NCI-H774 (cell line): ENCODE measurements at places on chromosomes 13 and 19.

DNA sequence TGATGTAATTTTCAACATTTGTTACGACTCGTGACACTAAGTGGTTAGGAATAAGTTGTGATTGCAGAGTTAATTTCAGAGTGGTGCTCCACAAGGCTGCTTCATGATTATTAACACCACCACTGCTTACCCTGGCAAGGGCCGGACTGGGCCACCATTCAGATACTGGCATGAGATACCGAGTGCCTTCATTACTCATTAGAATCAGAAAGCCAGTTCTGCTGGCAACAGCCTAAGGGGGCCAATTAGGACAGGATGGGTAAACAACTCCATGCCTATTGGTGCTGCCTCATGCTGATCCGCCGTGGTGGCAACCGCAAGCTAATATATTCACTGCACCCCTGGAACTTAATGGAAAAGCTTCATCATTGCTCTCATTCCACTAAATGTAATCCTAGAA, 575.1 kb downstream of the EFNB2 start:
- no peak for DNase-seq

DNA sequence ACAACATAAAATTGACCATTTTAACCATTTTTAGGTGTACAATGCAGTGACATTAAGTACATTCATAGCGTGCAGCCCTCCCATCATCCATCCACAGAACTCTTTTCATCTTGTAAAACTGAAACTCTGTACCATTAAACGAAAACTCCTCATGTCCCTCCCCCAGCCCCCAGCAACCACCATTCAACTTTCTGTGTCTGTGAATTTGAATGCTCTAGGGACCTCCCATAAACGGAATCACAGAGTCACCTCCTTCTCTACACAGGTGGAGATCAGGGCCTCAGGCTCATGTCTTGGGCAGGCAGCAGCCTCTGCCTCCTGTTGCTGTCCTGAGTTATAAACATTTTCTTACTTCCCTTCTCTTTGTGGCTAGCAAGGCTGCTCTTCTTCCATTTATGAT, 7.3 kb upstream of the CCNE1 start:
- no peak for DNase-seq

DNA sequence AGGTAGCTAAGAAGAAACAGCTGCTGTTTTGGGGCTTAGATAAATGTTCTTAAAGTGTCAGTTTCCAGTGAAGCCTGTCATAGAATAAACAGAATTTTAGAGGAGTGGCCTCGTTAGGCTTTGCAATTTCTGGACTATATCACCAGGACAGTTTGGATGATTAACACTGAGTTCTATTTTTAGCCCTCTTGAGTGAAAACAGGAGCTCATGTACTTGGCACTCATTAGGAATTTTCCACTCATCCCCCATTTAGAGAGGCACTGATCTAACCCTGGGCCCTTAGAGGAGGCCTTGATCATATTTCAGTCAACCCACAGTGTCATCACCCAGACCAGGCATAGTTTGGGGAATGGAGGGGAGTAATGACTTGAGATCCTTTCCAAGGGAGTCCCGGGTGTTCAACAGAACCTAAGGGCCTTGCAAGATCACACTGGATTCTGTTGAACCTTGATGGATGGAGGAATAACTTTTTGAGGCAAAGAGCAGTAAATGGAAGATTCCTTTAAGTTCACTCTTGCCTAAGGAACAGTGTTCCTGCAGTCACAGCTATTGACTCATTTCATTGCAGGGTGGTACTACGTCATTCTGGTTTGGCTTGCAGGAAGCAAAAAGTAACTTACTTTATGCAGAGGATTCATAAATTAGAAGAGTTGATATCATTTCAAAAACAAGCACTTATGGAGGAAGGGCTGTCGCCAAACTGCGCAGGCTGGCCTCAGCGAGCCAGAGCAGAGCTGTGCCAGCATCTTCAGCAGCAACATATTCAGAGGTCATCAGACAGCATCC, 160.2 kb downstream of the SLC7A1 start:
- DNase-seq, result no peak

DNA sequence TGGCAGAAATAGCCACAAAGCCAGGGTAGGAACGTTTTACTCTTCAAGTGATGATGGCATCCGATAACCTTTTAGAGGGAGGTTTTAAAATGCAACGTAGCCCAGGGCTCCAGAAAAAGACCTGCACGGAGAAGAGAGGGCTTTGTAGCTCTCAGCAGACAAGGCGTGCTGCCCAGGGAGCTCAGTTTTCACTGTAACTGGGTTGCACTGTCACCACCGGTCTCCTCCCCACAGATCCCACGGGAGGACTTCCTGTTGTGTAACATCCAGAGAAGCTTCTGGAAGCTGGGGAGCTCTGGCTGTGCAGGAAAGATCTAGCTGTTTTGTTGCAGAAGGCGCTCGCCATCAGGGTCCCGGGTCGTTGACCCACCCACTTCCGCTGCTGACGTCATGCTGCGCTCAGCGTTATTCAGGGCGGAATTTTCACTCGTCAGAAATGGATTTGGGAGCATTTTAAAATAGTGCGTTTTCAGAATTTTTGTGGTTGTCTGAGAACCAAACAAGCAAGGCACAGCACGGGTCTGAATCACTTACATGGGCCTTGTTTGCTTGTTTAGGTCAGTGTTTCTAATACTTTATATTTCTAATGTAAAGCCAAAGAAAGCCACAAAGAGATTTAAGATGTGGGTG, 50.8 kb downstream of the ATP11A start:
- DNase-seq, result no peak

DNA sequence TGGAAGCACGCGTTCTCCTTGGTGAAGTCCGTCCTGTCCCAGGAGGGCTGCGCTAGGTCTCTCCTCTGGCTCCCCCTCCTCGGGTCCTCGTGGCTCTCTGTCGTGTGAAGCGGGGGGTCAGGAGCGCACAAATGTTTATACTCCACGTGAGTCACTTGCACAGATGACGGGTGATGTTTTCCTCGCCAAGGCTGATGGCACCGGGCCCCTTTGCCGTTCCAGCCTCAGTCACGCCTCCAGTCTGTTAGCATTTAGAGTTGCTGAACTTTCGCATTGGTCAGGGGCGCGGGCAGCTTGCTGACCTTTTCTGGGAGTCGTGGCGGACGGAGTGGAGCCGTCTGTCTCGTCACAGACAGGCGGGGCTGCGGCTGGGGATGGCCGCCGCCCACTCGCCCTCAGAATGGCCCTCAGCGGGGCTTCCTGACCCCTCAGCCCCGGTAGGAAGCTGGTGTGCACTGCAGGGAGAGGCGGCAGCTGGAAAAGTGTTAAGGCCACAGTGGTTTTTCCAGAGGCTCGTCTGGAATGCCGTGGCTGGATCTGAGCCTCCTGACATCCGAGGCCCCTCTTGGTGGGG, 13.7 kb downstream of the KLHL26 start:
- DNase-seq, result no peak

DNA sequence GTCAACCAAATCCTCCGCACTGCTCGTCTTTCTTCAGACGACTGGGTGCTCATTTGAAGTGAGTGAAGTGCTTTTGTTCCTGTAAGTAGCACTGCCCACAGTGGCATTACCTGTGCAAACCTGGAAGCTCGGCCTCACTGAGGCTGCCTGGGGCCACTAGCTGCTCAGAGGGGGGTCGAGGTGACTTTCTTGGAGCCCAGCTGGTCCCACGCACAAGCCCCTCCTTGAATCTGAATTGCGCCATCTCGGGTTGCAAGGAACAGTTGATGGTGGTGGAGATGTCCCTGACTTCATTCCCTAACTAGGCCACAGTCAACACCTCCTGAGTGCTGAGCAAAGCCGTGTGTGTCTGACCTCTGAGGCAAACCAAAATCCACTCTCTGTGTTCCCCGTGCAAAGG, 79.3 kb upstream of the GPR183 start:
- DNase-seq, result no peak

DNA sequence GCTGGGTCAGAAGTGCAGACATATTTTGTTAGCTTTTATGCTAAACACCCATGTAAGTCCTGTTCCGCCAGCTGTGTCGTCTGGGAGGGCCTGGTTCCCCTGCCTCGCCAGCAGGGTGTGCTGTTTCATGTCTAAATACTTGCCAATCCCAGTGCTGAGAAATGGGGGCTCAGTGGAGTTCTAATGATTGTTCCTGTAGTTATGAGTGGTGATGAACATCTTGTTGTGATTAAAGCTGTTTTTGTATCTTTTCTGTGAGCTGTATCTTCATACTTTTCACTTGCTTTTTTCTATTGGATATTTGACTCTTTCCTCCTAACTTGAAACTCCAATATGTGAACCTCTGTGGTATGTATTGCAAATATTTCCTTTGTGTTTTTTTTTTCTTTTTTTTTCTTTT, 32.7 kb downstream of the KDM4B start:
- DNase-seq, result no peak

DNA sequence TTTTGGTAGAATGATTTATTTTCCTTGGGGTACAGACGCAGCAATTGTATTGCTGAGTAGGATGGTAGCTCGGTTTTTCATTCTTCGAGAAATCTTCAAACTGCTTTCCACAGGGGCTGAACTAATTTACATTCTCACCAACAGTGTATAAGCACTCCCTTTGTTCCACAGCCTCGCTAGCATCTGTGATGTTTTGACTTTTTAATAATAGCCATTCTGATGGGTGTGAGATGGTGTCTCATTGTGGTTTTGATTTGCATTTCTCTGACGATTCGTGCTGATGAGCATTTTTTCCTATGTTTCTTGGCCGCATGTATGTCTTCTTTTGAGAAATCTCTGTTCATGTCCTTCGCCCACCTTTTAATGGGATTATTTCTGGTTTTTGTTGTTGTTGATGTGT, 54.8 kb upstream of the UQCRFS1 start:
- DNase-seq, result no peak

DNA sequence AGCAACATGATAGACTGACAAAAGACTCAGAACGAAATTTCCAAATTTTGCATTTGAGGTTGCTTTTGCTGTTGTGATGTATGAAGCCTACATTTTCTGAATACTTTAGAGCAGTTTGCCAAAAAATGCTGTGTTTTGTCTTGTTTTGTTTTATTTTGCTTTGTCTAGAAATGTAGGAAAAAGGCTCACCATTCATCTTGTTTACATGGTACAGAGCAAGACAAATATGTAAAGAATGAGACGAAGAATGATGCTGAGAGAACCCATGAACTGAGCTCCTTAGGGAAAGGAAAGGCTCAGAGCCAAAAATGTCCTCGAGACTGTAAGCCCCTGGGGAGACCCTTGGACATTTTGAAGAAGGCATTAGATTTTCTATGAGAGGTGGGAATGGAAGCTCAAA, 6.8 kb upstream of the SPART start:
- DNase-seq, result no peak

DNA sequence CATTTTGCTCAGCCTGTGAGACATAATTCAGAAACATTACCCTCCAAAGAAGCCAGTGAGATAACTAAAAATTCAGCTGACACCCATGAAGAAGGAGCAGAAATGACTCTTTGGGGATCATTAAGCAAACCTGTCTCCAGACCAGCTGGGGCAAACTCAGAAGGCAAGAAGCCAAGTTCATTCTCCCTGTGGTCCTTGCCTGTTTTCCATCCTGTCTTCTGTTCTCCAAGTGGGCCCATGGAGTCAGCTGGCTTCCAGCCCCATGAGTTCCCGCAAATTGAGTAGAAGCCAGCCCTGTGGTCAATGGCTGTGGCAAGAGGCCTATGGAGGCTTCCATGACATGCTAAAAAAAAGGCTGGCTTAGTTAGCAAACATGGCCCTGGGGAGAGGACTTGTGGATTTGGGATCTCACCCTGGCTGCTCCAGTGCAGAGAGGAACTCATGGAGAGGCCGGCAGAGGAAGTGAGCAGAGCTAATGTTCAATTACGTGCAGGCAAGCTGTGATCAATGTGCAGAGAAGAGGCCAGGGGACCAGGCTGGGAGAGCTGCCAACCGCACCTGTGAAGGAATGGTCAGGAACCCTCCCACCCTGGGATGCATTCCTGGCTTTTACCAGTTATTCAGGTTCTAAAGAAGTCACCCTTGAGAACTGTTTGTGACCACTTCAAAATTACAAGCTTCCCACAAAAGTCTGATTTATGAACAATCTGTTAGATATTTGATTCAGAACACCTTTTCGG, 229.1 kb downstream of the TSHZ3 start:
- DNase-seq, result no peak

DNA sequence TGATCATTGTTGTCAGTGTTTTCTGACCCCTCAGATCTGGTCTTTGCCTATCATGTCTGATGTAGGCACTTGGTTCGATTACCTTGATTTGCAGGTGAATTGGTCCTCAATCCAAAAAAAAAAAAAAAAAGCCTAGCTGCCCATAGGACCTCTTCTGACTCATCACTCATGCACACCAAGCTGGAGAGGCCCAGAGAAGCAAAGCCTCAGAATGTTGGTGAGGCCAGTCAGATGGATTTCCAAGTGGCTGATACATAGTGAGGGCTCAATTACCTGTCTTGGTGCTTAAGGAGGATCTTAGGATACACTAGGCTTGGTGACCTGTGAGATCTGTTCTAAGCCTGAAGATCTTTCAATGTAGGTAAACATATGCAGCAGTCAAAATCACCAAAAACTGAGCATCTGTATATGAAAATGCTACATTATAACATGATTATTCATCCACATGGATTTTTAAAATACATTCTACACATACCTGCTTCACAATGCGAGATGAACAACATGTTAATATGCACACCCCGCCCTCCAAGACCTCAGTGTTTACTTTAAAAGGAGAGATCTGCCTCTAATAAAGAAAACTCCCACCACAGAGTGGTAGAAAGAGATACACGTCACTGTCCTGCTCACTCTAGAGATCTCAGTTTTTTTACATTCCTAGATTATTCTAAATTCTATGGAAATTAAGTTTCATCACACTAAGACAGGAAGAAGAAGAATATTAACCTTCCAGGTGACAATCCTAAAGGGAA, 79.9 kb upstream of the RAP2A start:
- no peak for DNase-seq

DNA sequence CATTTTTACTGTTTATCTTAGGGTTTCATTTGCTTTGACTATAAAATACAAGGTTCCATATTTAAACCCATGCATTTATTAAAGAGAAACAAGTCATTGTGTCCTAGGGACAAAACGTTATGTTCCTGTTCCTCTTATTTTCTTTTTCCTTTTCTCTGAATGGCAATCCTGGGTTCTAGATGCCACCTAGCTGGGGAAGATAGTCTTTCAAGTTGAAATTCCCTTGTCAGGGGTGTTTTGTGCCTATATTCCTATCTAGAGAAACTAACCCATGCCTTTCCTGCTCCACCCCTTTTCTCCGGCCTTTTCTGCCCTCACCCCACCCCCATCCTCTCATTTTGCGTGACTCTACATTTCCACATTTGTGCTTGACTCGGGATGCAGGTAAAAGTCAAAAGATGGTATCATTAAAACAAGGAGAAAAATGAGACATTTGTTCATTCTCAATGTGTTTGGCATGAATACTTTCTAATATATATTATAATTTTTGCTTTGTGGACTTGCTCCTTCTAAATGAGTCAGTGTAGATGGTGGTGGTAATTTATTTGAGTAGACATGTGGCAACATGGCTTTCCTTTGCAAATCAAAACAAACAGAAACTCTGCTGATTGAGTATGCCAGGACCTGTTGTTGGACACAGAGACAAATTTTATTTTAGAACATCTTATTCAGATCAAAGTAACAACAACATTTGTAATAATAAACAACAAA, 26.8 kb upstream of the STARD13 start:
- no peak for DNase-seq

- DNase-seq, result no peak
These were observed 82.5 kb upstream of the KCTD15 start for GRCh38 chr19:33714149-33714548.
